Left colon (tissue), 2 donors: ENCODE measurements at places on chromosomes 7 and 10. TPM values are rescaled to one million over a fixed set of nuclear protein-coding genes. Genes with fewer than 3 reads are reported as not detected.

The PIP4K2A gene
- total RNA-seq, result 11.3 TPM

DNA sequence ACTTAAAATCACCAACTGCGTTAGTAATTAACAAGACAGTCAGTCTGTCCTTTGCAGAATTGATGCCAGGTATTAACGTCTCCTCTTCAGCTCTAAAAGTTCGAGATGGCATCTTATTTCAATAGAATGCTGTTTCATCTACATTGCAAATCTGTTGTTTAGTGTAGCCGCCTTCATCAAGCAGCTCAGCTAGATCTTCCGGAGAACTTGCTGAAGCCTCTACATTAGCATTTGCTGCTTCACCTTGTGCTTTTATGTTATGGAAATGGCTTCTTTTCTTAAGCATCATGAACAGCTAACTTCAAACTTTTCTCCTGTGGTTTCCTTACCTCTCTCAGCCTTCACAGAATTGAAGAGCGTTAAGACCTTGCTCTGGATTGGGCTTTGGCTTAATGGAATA lies 95.5 kb upstream of the FAM20C start:
- DNase-seq, result no peak

The SCART1 gene
- 3.9 TPM for total RNA-seq

- DNase-seq, result no peak
These were observed 62.4 kb downstream of the FZD1 start for GRCh38 chr7:91326516-91327199.

GRCh38 chr7:42012313-42012712 lies 224.7 kb downstream of the GLI3 start:
- no peak for DNase-seq

DNA sequence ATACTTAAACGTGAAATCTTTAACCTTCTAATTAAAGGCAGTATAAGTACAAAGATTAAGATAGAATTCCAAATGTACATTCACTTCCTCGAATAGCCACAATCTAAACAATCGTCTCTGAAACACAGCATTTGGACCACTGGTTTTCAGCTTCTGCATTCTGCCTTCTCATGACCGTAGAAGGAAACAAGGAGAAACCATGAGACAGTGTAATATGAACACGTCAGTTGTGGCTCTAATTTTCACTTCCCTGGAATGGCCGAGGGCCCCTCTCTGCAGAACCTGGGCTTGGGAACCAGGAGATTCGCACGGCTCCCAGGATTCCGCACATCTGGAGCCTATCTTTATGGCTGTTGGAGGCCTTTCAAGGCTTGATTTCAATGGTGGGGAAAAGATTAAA lies 189.3 kb downstream of the KLF6 start:
- DNase-seq, result no peak
